ENCODE measurements at places on chromosomes 6 and 20.

GRCh38 chr6:30450909-30451841 lies 38.1 kb upstream of the HLA-E start:
- peak; percentile 45 for DNase-seq

DNA sequence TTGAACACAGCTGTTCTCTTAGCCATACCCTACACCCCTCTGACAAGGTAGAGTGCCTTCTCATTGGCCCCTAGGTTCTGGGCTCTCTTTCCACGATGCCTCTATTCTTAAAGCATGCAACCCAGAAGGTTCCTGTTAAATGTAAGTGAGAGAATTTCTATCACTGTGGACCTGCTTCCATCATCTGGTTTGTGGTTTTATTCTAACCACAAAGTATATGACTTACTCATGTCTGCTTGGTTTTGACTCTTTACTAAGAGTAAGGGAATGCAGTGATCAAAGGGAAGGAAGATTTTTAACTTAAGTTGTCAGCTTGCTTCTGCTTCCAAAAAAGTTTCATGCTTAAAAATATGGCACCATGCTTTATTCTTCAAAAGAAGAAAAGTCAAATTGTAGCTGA lies 80.2 kb downstream of the ANKEF1 start:
- DNase-seq: no peak

- no peak for DNase-seq
Observed at GRCh38 chr20:6848041-6848440, 80.6 kb downstream of the BMP2 start.

DNA sequence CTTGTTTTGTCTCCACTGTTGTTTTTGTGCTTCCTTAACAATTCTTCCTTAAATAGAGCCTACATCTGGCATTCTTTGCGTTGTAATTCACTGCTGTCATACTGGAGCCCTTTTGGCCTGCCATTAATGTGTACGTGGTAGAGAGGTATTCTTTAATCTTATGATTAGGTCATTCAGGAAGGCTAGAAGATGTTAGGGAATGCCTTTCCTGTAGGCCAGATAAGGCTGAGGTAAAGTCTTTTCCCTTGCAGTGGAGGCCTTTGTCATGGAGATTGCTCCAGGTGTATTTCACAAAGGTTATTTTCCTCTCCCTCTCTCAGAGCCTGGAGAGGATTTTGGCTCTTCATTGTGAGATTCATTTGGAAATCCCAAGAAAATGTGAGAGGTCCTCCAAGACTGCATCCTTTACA lies 146.9 kb downstream of the FUT9 start:
- DNase-seq: no peak

DNA sequence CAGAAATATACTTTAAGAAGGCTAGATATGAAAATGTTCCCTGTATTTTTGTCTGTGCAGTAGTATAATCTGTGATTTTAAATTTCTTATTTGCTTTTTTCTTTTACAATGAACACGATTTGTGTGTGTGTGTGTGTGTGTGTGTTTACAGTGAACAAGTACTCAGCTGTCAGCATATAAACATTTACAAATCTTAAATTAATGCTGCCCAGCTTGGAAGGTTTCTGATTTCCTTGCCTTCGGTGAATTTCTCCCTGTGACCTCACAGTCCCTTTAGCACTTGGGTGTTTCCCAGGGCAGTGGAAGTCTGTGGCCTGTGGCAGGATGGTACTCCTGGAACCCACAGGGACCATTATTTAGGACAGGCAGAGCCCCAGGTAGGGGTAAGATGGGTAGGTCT lies 37.6 kb downstream of the TXLNB start:
- DNase-seq: no peak

DNA sequence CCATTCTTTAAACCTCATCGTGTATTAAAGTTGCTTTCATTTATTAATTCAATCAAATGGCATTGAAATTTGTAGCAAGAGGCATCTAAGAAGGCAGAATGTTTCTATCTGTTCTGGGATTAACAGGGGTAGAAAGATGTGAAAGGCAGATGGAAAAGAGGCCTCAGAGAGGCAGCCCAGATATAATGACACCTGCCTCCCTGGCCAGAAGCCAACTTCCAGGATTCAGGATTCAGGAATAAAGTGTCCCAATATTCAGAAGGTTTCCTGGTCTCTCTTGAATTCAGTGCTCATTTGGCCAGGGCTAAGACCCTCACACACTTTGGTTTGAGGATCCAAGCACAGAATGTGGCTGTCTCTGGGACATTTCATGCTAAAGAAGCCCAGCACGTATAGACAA lies 39.9 kb downstream of the HLA-B start:
- DNase-seq: no peak

DNA sequence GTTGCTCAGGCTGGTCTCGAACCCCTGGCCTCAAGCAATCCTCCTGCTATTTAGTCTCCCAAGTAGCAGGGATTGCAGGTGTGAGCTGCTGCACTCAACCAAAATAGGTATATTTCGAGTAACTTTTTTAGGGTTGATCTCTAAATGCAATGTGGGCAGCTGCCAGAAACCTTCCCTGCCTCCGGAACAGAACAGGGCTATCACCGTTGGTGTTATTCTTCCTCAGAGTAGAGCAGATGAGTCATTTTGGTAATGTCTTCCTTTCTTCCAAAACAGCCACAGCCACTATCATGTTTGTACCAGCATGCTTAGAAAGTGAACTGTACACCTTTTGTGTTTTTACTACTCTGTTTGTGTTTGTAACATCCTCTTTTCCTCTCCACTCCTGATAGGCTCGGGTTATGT lies 44.1 kb downstream of the SNX9 start:
- no peak for DNase-seq

DNA sequence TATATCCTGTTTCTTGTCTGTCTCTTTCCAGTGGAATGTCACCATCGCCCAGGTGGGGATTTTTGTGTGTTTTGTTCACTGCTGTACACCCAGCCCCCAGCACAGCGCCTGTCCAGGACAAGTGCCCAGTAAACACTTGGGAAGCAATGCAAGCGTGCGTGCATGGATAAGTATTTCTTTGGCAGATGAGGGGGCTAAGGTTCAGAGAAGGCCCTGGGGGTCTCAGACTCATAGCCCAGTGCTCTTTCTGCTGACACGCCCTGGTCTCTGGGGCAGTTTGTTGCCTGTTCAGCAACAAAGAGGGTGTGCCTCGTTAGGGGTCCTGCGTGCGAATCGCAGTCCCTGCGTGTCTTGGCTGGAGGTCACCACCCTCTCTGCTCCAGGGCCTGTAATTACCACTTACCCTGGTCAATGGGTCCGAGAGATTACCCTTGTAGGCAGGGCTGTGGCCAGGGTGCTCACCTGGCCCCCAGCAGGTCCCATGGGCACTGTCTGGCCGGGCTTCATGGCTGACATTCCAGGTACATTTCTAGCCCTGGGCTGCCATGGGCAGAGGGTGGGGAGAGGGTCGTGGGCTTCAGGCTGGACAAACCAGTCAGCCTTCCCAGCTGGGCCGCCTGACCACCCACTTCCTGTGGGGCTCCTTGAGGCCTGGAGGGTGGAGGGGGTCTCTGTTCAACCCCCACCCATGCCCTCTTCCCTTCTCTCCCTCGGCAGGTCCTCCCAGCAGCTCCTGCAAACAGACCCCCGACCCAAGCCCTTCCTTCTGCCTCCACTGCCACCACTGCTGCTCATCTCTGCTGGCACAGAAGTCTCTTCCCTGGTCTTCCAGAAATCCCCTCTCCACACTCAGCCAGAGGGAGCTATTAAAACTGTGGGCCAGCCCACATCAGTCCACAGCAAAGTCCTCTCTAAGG lies 87.1 kb downstream of the CEBPB start:
- DNase-seq: no peak

GRCh38 chr6:37314487-37315156 lies 39.2 kb upstream of the RNF8 start:
- peak; percentile 63 for DNase-seq

GRCh38 chr20:39619271-39619785 lies 657.2 kb downstream of the DHX35 start:
- DNase-seq: no peak

DNA sequence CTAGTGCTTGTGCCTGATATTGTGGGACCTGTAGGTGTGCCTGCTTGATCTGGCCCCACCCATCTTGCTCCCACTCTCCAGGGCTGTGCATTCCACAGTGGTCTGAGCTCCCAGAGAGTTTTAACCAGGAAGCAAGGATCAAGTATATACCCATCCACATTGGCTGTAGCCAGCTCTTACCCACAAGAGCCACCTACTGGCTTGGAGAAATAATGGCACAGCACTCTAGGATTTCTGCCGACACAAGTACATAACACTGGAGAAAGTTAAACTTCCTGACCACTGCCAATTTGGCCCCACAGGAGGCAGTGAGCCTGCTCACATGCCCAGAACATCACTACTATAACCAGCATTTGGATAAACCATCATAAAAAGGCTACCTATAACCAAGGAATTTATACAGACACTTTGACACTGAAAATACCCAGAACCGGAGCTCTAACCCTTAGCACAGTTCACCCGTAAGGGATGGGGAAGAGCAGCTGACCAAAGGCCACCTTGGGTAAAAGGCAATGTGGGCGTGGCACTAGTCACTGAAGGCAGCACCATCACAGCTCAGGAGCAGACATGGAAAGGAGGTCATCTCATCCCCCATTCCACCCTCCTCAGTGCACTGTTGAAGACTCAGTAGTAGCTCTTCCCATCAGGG lies 440.4 kb downstream of the BTBD3 start:
- DNase-seq: no peak

DNA sequence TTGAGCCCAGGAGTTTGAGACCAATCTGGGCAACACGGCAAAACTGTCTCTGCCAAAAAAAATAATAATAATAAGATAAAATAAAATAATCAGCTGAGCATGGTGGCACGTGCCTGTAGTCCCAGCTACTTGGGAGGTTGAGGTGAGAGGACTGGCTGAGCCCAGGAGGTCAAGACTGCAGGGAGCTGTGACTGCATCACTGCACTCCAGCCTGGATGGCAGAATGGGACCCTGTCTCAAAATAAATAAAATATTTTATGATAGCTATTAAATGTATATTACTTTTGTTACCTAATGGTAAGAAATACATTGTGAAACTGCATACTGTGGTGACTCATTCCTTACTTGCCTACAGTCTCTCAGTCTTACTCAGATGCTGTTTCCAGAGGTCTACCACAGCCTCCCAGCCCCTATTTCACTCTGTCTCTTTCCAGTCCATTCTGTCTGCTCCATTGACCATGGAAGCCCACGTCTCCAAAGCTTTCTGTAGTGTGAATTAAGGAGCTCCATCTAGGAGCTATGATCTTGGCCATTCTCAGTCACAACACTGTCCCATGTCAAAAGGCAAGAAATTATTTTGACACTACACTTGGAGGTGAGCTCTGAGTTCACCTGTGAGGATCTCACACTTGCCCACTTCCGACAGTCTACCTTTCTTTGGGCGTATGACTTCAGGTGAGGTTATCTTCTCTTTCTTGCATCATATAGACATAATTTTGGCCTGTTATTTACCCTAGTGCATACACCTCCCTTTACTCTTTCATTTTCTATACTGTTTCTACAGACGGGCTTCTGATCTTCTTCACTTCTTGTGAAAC lies 22.4 kb upstream of the SNX9 start:
- no peak for DNase-seq

GRCh38 chr6:157978021-157978783 lies 3.5 kb upstream of the SYNJ2 start:
- DNase-seq: no peak

GRCh38 chr20:54485631-54486030 lies 10.2 kb downstream of the DOK5 start:
- no peak for DNase-seq

GRCh38 chr20:34636648-34637047 lies 40.2 kb downstream of the PIGU start:
- no peak for DNase-seq

DNA sequence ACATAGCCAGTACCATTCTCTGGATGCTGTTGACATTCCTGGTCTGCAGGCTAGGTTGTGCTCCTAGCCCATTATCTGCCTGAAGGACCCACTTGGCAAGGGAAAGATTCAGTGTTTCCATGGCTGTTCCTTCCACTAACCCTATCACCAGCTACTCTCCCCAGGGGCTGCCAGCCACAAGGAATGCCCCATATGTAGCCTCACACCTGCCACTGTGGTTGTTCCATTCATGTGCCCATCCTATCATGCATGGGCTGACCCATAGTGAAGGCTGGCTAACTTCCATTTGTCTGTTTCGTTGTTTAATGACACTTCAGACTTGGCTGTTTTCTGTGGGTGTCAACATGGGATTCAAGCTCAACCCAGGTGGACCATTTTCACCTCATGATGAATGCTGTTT lies 25.6 kb upstream of the HLA-A start:
- no peak for DNase-seq

DNA sequence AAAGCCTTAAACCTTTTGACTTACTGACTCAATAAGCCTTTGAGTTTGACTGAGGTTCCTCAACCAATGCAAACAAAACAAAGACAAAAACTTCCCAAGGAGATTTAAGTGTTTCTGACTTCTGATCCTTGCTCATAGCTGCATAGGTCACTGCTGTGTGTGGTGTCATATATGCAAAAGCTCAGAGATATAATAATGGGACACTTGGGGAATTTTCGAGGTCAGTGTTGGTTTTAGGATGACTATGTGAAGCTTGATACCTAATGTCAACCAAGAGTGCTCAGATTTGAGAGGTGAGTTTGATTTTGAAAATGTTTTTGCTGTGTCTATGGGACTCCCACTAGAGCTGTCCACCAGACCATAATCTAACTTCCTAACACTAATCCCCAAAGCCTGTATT lies 26.2 kb downstream of the ZKSCAN8 start:
- DNase-seq: no peak

DNA sequence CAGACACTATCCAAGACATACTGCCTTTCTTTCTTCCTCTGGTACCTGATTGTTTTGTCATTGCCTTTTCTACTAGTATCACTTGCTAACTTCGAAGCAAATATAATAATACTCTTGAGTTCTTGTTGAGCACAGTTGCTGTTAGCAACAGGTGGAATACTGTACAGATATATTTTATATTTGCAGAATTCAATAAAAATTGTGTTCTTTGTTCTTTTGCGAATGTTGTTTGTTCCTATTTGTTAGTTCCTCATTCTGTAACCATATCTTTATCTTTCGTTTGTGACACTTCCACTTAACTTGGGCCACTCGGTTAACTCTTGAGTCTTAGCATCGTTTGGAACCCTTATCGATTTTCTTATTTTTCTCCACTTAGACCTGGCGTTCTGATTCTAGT lies 868 bp downstream of the CYB5R4 start:
- no peak for DNase-seq

DNA sequence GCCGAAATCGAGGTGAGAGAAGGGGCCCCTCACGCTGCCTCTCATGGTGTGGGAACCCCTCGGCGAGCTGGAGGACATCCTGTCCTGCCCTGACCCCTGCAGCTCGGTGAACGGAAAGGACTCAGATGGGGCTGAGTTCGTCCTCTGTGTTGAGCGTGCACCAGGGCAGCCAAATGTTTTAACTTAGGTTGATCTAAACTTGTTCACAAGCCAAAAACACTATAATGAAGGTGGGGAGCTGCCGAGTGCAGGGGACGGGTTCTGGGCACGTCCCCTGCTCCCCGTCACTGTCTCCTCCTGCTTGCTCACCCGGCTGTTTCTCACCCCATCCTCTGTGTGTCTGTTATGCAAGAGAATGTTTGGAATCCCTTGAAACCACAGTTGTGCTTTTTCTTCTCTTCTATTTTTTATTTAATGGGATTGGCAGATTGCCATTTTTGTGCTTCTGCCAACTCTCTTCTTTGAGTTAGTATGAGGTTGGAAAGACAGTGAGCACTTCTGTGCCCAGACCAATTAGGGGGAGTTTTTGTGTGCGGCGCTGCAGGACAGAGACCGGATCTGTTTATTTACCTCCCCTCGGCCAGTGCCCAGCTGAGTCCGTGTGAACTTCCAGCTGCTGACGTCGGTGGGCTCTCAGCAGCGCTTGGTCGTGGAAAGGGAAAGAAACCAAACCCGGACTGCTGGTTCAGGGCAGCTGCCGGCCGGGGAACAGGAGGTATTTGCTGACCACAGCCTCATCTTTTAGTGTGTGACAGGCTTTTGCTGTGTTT lies 158.1 kb downstream of the DTNBP1 start:
- no peak for DNase-seq

- DNase-seq: no peak
Observed at GRCh38 chr20:5136096-5136495, 9.3 kb downstream of the CDS2 start.
